ENCODE measurements at places on chromosomes 16 and 17.

DNA sequence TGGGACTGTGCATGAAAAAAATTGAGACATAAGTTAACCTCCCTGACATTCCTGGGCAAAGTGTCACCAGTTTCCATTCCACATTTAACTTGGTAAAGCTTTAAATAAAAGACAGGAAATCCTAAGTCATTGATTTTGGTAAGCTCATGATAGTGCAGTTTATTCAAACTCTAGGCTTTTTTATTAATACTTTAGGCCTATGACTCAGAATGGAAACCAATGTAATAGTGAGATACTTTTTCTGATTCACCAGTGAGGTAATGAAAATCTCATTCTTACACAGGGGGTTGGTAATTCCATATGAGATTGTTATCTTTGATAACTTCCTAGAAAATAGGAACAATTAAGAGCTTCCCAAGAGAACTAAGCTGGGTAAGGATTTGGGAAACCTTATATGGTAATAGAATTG lies 91.1 kb downstream of the NLK start:
- no peak for DNase-seq

GRCh38 chr17:69047368-69048263 lies 13.1 kb downstream of the ABCA9 start:
- no peak for DNase-seq

- DNase-seq, result no peak
These were observed 91.4 kb downstream of the CACNG3 start for GRCh38 chr16:24347556-24347955.

DNA sequence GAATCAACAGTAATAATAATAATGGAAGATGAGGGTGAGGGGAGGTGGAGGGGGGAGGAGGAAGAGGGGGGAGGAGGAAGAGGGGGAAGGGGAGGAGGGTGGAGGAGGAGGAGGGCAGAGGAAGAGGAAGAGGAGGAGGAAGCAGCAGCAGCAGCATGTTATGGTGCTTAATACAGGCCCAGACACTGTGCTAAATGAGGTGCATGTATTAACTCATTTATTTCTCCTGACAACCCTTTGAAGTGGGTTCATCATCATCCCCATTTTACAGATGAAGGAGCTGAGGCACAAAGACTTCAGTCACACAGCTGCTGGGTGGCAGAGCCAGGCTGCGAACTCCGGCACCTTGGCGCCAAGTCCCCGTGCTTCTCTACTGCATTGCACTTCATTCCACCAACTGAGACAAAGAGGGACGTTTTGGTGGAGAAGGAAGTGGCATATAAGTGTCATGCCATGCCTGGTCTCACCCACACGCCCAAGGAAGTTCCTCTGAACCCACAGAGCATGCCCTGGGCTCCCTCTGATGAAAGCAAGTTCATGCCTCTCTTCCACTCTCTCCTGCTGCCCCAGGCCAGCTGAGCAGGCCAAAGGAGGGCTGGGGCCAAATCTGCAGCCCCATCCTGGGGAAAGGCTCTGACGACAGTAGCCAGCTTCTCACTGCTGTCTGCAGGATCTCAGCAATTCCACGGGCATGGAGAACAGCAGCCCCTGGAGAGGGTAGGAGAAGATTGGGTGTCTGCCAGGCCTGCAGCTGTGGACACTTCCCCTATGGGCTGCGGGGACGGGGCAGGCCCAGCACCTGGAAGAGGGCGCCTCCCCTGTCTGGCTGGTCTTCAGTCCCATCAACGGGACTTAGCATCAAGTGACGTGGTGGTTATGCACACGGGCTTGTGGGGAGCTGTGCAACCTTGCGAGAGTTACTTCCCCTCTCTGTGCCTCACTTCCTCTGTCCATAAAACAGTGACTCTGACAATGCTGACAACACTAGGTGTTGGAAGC lies 21.8 kb downstream of the XYLT1 start:
- no peak for DNase-seq

- no peak for DNase-seq
These were observed 7.6 kb downstream of the NUDT7 start for GRCh38 chr16:77729951-77730350.

DNA sequence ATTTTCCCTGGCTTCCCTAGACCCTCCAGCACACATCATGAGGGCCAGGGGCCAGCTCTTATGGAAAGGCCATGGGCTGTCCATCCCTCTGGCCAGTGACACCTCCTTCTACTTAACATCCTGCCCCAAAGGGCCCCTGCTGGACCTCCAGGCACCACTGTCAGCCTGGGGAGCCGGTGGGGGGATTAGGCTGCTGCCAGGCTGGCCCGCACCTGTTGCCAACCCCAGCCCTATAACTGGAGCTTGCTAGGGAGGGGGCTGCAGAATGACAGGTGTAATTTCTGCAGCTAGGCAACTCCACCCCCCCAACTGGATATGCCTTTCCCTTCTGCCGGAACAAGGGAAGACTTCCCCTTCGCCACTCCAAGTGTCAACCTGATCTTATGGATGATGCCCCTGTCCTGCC lies 12.5 kb downstream of the RARA start:
- no peak for DNase-seq

GRCh38 chr16:9392956-9393355 lies 301.5 kb downstream of the HAPSTR1 start:
- no peak for DNase-seq

DNA sequence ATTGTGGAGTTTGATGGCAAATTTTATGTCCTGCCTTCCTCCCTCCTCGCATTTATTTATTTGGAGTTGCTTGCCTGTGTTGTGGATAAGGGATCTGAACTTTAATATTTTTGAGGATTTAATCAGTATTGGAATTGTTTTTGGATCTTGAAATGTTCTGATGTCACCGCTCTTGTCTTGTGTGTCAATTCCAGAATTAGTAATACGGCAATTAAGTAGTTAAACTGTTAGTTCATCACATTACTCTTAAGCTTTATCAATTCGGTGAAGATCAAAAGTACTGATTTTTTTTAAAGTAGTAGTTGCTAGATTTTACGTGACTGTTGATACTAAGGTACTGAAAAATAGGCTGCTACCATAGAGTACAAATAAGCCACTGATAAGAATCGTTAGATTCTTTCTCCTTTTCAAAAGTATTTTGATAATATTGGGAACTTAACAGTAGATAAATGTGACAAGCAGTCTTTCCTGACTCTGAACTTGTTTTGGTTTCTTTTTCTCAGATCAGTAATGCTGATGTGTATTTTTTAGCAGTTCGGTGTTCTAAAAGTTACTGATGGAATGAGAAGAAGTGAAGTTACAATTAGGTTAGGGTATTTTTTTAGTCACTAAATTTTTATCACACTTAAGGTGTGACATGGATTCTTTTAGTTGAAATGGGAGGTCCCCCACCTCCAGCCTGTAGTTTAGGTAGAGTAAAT lies 2.0 kb downstream of the RBBP6 start:
- no peak for DNase-seq

Data from activated naive CD4-positive, alpha-beta T cell (primary cell).